Neural progenitor cell (in vitro differentiated cells): ENCODE measurements at places on chromosomes 7 and 10.

GRCh38 chr10:47027784-47028260 is 116.6 kb downstream of the PTPN20 start:
- no peak for DNase-seq

DNA sequence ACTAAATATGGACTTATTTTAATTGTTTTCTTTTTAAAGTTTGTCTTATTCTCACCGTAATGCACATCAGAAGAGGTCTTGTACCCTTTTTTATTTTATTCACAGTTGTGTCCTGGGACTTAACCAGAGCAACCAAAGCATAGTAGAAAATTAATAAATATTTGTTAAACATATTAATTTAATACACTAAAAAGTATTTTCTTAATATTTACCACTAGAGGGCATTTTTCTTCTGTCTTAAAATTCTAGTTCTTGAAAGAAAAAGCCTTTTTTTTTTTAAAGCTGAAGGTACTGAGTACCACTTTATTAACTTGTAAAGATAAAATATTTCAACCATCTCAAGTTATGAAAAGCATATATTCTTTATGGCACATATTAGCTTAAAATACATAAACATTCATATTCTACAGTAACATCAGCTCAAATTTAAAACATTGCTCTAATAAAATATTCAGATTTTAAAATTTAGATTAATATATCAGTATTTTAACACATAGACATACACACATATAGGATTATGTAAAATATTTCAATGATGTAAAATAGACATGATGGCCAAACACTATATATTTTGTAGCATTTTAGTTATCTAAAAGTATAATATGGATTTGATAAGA is 260.4 kb downstream of the SEMA3A start:
- no peak for DNase-seq

- DNase-seq: no peak
Measured at GRCh38 chr7:148665221-148665620, 33.5 kb upstream of the CUL1 start.

DNA sequence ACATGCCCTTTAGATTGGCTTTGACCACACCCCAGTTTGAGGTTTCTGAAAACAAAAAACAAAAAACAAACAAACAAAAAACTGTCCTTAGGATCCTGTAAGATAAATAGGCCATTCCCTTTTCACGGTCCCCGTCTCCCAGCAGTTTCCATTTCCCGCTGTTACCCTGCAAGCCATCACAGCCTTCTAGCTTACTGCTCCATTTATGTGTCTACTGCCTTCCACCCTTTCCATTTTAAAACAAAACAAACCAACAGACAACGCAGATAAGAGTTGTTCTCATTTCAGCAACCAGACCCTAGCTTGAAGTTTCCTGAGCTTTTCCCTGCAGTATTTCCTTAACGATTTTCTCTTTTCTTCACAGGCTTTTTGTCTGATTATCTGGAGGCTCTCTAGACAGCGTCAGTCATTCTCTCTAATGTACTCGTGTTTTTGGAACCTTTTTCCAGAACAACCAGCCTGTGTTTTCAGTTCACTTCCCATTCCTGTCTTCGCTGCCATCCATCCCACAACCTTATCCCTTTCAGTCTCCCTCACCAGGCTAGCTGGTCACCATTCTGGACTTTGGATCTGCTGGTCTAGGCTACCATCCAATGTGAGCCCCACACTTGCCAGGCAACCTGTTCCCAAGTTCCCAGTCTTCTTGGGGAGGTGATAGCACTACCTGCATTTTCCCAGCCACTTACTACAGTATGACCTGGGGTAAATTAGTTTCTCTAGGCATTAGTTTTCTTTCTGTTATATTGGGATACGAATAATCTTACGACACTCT is 317.3 kb upstream of the FZD1 start:
- DNase-seq: no peak

DNA sequence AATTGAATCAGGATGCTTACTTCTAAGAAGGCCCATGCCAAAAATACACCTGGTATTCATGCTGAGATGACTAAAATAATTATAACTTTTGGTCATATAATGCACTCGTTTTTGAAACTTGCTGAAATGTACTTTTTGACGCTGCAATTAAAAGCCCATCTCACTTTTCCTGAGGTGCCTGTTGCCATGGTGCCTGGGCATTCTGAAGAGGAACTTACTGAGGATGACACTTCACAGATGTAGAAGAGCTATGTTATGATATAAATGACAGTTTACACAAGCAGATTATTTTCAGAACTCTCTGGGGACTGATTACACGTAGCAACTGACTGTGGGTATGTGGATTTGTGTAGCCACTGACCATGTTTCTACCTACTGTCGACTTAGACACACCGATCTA is 182.4 kb downstream of the TPK1 start:
- no peak for DNase-seq

DNA sequence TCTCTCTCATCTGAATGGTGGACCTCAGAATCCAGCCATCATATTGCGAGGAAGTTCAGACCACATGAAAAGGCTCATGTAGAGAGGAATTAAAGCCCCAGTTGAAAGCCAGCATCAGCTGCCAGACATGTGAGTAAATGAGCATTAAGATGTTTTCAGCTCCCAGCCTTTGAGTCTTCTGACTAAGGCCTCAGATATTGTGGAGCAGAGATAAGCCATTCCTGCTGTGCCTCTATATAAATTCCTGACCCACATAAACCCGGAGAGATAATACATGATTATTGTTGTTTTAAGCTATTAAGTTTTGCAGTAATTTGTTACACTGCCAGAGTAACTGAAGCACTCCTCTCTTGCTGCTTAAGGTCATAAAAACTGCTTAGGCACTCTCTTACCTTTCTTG is 14.6 kb downstream of the FAM149B1 start:
- no peak for DNase-seq

DNA sequence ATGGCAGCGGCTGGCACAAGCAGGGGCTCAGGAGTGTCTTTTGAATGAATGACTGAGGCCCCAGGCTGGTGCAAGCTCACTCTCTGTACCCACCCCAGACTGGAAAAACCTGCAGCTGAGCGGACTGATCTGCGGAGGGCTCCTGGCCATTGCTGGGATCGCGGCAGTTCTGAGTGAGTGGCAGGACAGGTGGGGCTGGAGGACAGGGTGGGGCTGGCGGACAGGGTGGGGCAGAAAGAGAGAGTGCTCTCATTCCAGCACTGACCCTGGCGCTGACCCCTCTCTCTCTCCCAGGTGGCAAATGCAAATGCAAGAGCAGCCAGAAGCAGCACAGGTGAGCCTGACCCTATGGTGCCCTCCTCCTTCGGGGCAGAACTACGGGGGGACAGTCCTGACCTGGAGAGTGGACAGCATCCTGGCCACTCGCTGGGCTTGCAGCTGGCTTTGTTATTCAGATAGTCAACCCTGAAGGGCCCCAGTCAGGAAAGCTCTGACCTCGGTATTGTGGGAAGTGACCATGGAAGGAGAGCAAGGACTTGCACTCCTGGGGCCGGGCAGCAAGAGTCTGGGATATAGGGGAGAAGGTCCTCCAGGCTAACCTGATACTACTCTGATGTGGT is 4.1 kb downstream of the FXYD4 start:
- DNase-seq: no peak

DNA sequence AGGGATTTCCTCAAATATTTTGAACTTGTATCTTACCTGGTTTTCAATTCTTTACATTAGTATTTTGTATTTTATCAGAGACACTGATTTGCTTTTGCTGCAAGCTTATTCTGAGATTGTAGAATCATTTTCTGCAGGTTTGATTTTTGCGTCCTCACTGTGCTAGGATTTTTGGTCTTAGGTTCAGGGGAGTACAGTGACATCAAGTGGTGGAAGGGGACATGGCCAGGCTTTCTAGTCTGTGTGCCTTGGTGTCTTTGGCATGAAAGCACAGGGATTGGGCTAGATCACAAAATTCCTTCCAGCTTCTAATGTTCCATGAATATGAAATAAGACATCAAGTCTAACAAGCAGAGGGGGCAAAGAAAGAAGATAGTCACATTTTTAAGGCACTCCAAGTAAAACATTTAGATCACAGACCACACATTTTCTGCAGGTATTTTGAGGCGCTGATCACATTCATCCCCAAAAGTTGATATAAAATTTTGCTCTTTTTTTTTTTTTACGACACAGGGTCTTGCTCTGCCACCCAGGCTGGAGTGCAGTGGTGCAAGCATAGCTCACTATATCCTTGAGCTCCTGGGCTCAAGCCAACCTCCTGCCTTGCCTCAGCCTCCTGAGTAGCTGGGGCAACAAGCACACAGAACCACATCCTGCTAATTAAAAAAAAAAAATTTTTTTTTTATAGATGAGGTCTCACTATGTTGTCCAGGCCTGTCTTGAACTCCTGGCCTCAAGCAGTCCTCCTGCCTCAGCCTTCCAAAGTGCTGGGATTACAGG is 124.4 kb downstream of the PON1 start:
- DNase-seq: peak; percentile 60

GRCh38 chr10:15719049-15719898 is 448 bp downstream of the ITGA8 start:
- peak; percentile 61 for DNase-seq

GRCh38 chr10:113544392-113544791 is 8.5 kb upstream of the HABP2 start:
- no peak for DNase-seq

- no peak for DNase-seq
Measured at GRCh38 chr7:112500619-112501018, 19.8 kb downstream of the LSMEM1 start.

- DNase-seq: no peak
Measured at GRCh38 chr10:54833029-54833428, 32.0 kb upstream of the PCDH15 start.

- DNase-seq: peak; percentile 90
Measured at GRCh38 chr10:86389441-86390193, 23.0 kb upstream of the GRID1 start.

DNA sequence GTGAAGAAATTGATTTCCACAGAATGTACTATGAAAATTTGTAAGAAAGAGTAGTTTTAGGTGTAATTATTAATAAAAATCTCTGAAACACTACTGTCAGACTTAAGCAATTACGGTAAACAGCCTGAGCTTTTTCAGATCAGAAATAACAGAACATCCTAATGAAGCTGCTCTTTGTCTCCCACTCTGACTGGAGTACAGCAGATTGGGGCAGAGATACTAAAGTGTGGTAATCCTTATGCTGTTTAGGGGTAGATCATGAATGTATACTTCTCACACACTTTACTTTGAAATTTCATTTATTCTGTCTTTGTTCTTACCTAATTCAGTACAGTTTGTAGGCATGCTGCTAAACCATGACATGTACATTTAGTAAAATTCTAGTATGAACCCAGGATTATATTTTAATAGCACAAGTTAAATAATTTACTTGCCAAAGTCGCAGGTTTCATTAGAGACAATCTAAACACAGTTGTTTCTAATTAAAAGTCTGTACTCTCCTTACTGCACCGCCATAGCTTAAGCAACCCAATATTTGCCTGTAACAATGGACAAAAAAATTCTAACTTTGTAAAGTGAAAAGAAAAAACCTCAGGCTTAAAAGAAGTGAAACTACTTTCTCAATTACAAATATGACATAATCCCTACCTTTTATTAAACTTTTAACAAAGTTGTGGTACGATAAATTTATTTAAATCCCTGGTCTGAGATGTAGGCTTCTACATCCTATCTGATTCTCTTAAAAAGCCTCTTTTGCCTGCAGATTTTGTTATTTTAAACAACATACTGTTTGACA is 88.8 kb downstream of the KMT2E start:
- DNase-seq: no peak

DNA sequence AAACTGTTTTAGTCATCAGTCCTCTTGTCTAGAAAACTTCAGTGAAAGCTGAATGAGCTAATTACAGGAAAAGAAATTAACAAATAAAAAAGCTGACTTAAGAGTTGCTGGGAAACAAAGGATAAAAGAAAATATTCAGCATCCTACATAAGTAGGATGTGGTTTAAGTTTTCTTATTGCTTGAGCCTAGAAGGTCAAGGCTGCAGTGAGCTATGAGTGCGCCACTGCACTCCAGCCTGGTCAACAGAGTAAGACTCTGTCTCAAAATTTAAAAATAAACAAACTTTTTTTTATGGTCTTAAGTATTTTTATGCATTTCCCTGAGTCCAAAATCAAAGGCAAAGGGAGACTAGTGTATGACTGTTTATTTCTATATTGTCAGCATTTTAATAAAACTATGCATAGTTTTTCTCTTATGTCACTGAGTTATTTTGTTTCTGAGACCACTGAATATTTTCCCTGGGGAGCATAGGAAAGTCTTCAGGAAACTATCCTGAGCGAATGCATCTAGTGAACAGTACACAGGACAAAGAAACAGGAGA is 40.0 kb upstream of the LRRN3 start:
- no peak for DNase-seq

- DNase-seq: no peak
Measured at GRCh38 chr10:31099664-31100063, 68.0 kb upstream of the ZNF438 start.

DNA sequence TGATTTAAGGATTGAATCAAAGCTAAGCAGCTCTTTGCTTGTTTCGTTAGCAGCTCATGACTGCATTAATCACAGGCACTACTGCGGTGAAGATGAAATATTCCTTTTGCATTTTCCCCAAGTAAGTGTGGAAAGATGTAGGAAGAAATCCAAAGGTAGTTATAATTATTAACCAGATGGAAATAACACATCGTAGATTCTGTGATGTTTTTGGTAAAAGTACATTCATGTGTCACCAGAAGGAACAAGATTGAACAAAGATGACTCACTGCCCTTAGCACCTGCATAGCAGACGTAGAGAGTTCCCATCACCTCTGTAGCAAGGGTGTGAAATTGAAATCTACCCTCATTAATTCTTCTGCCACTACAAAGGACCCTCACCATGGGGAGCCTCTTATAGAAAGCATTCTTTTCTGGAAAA is 37.1 kb downstream of the SMURF1 start:
- no peak for DNase-seq

DNA sequence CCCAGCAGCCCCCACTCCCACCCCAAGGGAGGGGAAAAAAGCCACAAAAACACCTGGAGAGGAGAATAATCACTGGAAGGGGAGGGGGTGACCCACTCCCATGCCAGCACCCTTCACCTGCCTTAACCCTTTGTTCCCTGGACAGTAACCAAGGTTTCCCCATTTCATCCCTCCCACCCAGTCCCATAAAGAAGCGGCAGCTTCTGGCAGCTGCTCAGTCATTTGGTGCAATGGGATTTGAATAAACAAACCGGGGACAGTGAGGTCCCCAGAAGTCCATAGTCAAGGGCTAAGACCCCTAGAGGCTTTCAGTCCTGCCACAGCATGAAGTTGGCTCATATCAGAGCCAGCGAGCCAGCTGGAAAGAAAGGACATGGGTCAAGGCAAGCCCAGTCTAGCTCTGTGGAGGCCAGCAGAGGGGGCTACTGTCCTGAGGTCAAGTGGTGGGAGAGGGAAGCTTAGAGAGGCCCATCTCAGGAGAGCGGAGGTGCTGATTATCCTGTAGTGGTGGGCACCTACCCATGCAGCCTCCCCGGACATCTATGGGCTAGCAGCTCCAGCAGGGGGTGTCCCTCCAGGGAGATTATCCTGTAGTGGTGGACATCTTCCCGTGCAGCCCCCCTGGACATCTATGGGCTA is 58.9 kb upstream of the LBX1 start:
- DNase-seq: peak; percentile 80

- DNase-seq: no peak
Measured at GRCh38 chr7:122902751-122903495, 16.7 kb upstream of the CADPS2 start.

- no peak for DNase-seq
Measured at GRCh38 chr7:80775897-80776296, 137.5 kb downstream of the CD36 start.
